ENCODE measurements at places on chromosomes 11 and 22.
A peak's percentile ranks its signal among the peaks of the same experiment; 100 is the strongest.

- no peaks in the 10 kb centered on the region for H3K27me3 ChIP-seq
- DNase-seq = no peak
- H3K4me3 ChIP-seq = no peak overlapping the region
- no peaks in the 10 kb centered on the region for H3K36me3 ChIP-seq
- no peaks in the 10 kb centered on the region for H3K4me1 ChIP-seq
Measured at GRCh38 chr22:22712092-22712658, 67.8 kb downstream of the GGTLC2 start.

GRCh38 chr11:11946878-11947277 lies 61.5 kb downstream of the DKK3 start:
- no peak overlapping the region for H3K4me3 ChIP-seq
- no peak overlapping the region for H3K27ac ChIP-seq
- DNase-seq = no peak
- no peaks in the 10 kb centered on the region for H3K27me3 ChIP-seq
- H3K4me1 ChIP-seq = no peaks in the 10 kb centered on the region

DNA sequence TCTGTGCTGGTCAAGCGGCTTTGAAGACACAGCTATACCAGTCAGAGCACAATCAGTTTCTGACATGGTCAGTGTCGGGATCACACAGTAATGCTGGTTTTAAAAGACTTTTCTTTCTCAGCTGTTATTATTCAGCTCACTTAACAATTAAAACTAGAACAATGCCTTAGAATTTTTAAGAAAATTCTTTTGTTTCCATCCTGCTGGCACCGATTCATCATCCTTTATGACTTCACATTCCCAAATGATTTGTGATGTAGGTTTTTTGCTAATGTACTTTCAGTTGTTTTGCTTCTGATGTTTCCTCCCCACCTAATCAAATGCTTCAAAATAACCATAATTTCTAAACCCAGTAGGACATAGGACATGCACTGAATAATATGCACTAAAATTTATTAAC lies 34.5 kb upstream of the OLFML1 start:
- H3K27me3 ChIP-seq = no peaks in the 10 kb centered on the region
- H3K4me3 ChIP-seq = no peak overlapping the region
- no peaks in the 10 kb centered on the region for H3K36me3 ChIP-seq
- H3K4me1 ChIP-seq = no peaks in the 10 kb centered on the region
- no peak for DNase-seq

- no peaks in the 10 kb centered on the region for H3K36me3 ChIP-seq
- no peaks in the 10 kb centered on the region for H3K4me1 ChIP-seq
- DNase-seq = no peak
- no peaks in the 10 kb centered on the region for H3K27me3 ChIP-seq
- no peak overlapping the region for H3K4me3 ChIP-seq
Measured at GRCh38 chr11:100874203-100874602, 187.1 kb downstream of the ARHGAP42 start.

DNA sequence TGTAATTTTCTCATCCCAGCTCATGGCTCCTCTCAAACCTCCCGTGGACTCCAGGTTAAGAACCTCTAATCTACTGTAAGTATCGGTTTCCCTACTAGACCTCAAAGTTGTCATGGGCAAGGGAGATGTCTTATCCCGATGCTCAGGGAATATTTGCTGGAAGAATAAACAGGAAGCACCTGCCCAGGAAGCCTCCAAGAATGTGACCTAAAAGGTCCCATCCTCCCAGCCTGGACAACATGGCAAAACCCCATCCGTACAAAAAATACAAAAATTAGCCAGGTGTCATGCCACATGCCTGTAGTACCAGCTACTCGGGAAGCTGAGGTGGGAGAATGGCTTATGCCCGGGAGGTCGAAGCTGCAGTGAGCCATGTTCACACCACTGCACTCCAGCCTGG lies 62.4 kb downstream of the APOL1 start:
- no peak overlapping the region for H3K4me3 ChIP-seq
- no peaks in the 10 kb centered on the region for H3K27me3 ChIP-seq
- DNase-seq = no peak
- H3K27ac ChIP-seq = peak overlapping the region; percentile 67

DNA sequence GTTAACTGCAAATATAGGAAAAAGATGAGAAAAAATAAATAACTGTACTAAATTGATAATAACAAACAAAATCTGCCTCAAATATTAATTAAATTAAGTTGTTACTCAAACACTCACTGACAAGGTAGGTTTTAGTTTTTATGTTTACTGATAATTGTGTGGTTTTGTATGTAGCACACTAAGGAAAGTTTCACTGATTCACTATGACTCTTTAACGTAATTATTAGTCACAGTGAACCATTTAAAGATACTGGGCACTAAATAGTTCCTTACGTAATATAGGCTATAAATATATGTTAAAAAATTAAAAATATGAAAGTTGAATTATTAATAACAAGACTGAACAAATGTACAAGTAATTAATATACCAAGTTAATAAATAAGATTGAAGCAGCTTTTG lies 2330.0 kb upstream of the RAG2 start:
- no peaks in the 10 kb centered on the region for H3K27me3 ChIP-seq
- no peak overlapping the region for H3K27ac ChIP-seq
- no peaks in the 10 kb centered on the region for H3K36me3 ChIP-seq
- DNase-seq = no peak

GRCh38 chr11:94676814-94677213 lies 91.3 kb upstream of the AMOTL1 start:
- no peaks in the 10 kb centered on the region for H3K4me1 ChIP-seq
- no peak for DNase-seq
- H3K27ac ChIP-seq = no peak overlapping the region
- no peaks in the 10 kb centered on the region for H3K27me3 ChIP-seq
- H3K36me3 ChIP-seq = no peaks in the 10 kb centered on the region

- H3K4me3 ChIP-seq = no peak overlapping the region
- H3K36me3 ChIP-seq = no peaks in the 10 kb centered on the region
- no peaks in the 10 kb centered on the region for H3K27me3 ChIP-seq
- no peak for DNase-seq
- H3K27ac ChIP-seq = no peak overlapping the region
Measured at GRCh38 chr11:70764356-70764905, 366.1 kb downstream of the CTTN start.

GRCh38 chr22:38966380-38966702 lies 8.9 kb downstream of the APOBEC3A start:
- no peak overlapping the region for H3K4me3 ChIP-seq
- peaks cover 22% of the 10 kb centered on the region for H3K27me3 ChIP-seq
- no peak for DNase-seq
- H3K4me1 ChIP-seq = no peaks in the 10 kb centered on the region

- H3K27ac ChIP-seq = peak overlapping the region; percentile 62
- H3K4me3 ChIP-seq = peak overlapping the region; percentile 16
Measured at GRCh38 chr11:111521135-111521534, 6.6 kb downstream of the HOATZ start.

GRCh38 chr11:16999116-16999515 lies 15.1 kb downstream of the PLEKHA7 start:
- DNase-seq = no peak
- no peaks in the 10 kb centered on the region for H3K4me1 ChIP-seq

DNA sequence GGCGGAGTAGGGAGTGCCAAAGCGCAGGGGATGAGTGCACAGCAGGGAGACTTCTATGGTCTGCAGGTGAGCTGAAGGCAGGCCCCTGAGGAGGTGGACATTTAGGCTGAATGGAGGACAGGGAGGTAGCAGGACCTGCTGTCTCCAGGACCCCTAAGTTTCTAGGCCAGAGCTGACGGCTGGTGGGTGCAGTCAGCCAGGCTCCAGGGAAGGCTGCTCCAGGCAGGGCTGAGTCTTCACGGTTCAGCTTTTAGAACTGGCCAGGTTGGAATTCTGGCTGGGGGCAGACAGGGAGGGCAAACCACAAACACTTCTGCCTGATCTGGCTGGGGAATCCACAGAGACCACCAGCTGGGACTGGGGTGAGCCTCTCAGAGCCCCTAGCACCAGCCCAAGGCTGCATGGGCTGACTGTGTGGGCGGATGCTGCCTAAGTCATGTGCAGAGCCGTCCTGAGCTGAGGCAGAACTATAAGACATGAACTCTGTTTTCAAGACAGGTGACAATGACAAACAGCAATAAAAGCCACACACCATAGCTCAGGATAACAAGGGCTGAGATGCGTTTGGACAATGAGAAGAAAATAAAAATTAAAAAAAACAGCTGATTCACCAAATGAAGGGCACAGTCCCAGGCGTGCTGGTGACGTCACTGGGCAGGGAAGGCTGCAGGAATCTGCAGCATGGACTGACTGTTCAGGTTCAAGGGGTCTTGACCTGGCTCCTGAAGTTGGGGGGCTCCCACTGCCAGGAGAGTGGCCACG lies 10.4 kb upstream of the MALAT1 start:
- DNase-seq = no peak
- peaks cover 53% of the 10 kb centered on the region for H3K4me1 ChIP-seq
- H3K27ac ChIP-seq = peak overlapping the region; percentile 76

DNA sequence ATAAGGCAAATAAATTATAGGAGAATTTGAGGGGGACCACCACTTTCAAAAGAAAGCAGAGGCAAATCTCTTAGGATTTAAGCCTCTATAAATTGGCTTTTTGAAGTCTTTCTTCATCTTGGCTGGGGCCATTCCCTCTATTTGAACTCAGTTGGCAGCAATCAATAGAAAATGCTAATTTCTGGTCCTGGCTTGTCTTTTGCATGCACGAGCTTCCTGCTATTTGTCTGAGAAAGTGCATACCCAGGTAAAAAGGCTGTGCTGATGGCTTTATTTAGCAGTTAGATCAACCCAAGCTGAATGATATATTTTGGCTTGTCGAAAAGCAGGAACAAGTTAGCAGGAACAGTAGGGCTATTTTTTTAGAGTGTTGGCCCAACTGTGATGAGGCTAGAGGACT lies 64.1 kb upstream of the GRAMD1B start:
- peaks cover 6% of the 10 kb centered on the region for H3K36me3 ChIP-seq
- peaks cover 13% of the 10 kb centered on the region for H3K4me1 ChIP-seq
- no peak overlapping the region for H3K4me3 ChIP-seq
- H3K27me3 ChIP-seq = peaks cover 73% of the 10 kb centered on the region

DNA sequence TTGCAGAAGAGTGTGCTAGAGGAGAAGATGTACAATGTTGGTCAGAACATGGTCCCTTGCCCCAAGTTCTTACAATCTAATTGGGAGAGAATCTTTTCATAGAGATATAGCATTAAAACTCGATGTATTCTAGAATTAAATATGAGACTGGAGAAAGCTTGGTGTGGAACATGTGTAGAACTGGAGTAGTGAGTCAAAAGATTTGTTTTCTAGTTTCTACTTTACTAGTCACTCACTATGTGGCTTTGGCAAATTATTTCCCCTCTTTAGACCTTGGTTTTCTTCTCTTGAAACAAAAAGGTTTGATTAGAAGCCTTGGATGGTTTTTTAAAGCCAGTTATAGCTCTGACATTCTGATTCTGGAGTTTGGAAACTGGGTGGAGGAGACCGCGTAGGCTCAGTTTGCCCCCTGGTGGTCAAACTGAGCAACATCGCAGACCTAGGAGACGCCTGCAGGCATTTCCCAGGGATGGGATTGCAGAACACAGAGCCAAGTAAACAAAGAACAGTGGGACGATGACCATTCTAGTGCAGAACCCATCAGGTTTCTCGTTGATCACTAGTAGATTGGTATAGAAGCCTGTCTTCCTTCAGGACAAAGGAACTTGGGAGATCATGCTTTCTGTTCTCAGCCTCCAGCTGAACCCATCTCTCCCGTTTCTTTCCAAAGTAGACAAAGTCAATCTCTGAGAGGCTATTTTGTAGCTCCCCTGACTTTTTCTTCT lies 8.5 kb upstream of the CHRDL2 start:
- H3K27me3 ChIP-seq = peaks cover 25% of the 10 kb centered on the region
- DNase-seq = peak; percentile 40
- H3K36me3 ChIP-seq = no peaks in the 10 kb centered on the region

DNA sequence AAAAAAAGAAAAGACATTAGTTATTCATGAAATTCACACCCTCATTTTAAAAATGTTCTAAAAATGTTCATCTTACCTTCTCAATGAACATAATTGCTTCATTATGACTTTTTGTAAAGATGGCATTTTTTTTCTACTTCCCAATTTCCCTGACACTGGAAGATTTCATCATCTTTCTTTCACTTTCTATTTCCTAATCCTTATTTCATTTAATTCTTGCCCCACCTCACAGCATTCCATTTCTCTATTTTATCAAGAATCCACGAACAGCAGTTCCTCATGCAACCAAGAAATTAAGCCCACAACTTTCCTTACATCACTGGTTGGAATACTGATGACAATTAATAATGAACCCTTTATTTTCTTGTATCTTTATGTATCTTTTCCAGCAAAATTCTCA lies 1.9 kb downstream of the PATL1 start:
- no peaks in the 10 kb centered on the region for H3K27me3 ChIP-seq
- H3K36me3 ChIP-seq = peaks cover 28% of the 10 kb centered on the region
- peaks cover 40% of the 10 kb centered on the region for H3K4me1 ChIP-seq
- peak overlapping the region; percentile 94 for H3K27ac ChIP-seq
- H3K4me3 ChIP-seq = peak overlapping the region; percentile 97

DNA sequence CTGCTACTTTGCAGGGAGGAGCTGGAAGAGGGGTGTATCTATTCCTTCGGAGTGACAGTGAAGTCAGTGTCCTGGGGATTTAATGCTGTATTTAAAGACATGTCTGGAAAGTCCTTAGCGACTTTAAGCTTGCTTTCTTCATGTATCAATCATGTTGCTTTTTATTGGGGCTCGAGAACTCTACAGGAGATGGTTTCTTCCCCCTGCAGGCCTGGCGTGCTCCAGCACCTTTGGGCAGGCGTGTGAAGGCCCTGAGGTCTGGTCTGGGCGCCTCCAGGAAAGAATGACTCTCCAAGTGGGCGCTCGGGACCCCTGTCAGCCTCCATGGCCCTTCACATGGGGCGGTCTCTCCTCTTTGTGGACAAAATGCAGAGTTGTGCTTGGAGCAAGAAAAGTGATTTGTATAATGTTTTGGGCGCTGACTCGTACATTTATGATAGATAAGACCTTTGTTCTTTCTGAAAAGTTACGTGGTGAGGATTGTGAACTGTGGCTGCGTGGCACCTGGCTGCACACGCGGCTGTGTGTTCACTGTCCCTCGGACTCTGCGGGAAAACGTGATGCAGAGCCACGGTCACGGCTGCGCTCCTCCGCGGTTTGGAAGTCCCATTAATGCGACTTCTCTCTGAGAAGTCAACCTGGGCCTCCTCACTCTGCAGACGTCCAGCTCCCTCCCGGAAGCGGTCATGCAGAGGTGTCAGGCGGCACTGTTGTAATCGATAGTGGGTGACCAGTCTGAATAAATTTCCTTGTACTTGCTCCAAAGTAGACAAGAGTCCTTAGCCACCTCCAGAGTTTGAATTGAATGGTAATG lies 282.5 kb downstream of the TBC1D22A start:
- no peak for DNase-seq
- no peaks in the 10 kb centered on the region for H3K27me3 ChIP-seq
- H3K27ac ChIP-seq = no peak overlapping the region

GRCh38 chr11:99271527-99271926 lies 250.8 kb downstream of the CNTN5 start:
- H3K4me1 ChIP-seq = no peaks in the 10 kb centered on the region
- DNase-seq = no peak
- no peaks in the 10 kb centered on the region for H3K36me3 ChIP-seq
- H3K27me3 ChIP-seq = no peaks in the 10 kb centered on the region
- no peak overlapping the region for H3K27ac ChIP-seq

All from activated naive CD8-positive, alpha-beta T cell treated with anti-CD3 and anti-CD28 coated beads for 36 hours (primary cell).